Ovary (tissue), 10 donors: ENCODE measurements at places on chromosomes 12 and 14.

- no peaks in the 10 kb centered on the region for H3K27me3 ChIP-seq
- DNase-seq, result no peak
- H3K27ac ChIP-seq, result peak overlapping the region; percentile 52
- H3K36me3 ChIP-seq, result no peaks in the 10 kb centered on the region
- H3K4me3 ChIP-seq, result peak overlapping the region; percentile 1
- peaks cover 11% of the 10 kb centered on the region for H3K4me1 ChIP-seq
These were observed 164.0 kb downstream of the ETV6 start for GRCh38 chr12:11813438-11813813.

GRCh38 chr12:153080-153746 is 60.7 kb downstream of the SLC6A12 start:
- H3K27me3 ChIP-seq, result no peaks in the 10 kb centered on the region
- H3K27ac ChIP-seq, result no peak overlapping the region
- no peaks in the 10 kb centered on the region for H3K36me3 ChIP-seq
- H3K4me1 ChIP-seq, result peaks cover 5% of the 10 kb centered on the region
- no peak for DNase-seq
- no peak overlapping the region for H3K4me3 ChIP-seq

- H3K27me3 ChIP-seq, result no peaks in the 10 kb centered on the region
- no peak overlapping the region for H3K4me3 ChIP-seq
- H3K4me1 ChIP-seq, result no peaks in the 10 kb centered on the region
- DNase-seq, result no peak
- H3K27ac ChIP-seq, result no peak overlapping the region
These were observed 64.1 kb downstream of the E2F7 start for GRCh38 chr12:77001276-77001675.

DNA sequence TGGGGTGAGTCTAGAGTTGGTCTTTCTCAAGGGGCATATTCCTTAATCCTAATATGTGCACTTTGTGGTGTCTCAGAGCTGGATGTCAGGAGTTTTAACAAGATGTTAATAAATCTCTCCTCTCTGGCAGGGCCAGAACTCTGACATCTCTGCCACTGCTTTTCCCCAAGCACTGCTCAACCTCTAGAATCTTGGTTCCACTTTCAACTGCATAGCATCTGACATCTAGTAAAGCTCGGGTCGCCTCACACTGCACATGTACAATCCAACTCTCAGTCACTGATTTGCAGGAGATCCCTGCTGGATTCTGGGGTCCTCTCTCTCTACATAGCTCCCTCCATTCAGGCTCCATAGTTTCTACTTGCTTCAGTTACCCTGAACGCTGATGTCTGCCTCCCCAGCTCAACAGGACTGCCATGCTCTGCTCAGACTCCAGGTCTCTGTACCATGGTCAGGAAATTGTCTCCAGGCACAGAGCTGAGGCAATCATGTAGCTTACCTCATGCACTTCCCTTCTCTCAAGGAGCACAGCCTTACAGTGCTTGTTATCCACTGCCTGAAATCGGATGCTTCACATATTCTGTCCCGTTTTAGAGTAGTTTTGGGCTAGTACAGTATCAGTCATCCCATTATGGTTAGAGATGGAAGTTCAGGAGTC is 1.6 kb downstream of the PTCSC3 start:
- no peaks in the 10 kb centered on the region for H3K4me1 ChIP-seq
- no peak overlapping the region for H3K27ac ChIP-seq
- no peaks in the 10 kb centered on the region for H3K27me3 ChIP-seq
- no peak overlapping the region for H3K4me3 ChIP-seq
- no peak for DNase-seq

DNA sequence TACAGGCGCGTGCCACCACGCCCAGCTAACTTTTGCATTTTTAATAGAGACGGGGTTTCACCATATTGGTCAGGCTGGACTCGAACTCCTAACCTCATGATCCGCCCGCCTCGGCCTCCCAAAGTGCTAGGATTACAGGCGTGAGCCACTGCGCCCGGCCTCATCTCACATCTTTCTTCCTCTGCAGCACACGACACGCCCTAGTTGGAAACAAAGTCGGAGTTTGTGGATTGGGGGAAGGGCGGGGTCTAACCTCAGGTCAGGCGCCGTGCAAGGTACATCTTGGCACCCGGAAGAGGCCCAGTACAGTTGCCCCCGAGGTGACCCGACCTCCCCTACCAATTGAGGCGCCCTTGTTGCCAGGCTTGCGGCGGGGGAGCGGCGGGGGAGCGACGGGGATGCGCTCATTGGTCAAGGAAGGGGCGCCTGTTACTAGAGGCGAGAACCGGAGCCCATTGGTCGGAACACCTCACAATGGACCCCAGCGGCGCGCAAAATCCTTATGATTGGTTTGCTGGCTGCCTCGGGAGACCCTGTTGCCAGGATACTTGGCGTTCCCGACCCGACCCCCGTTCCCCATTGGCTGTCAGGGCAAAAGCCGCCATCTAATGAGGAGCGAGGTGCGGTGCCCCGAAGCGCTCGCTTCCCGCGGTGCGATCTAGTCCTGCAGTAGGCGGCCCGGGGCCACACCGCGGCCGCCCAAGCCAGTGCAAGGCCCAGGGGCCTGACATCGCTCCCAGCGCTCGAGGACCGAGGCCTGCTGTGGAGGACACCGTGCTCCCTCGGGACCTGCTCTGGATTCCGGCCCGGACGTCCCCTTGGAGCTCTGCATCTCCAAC is at the start of gene REC8:
REC8 (plus strand) TSS at position 659 of the 839 bp plus-strand sequence. CDS start 473 bp downstream, outside the sequence.
- H3K4me1 ChIP-seq, result peaks cover 8% of the 10 kb centered on the region
- DNase-seq, result peak; percentile 79
- H3K27me3 ChIP-seq, result no peaks in the 10 kb centered on the region
- no peak within 1 kb of the TSS for H3K27ac ChIP-seq
- peak within 1 kb of the TSS; percentile 17 for H3K4me3 ChIP-seq
- H3K36me3 ChIP-seq, result no peaks in the 10 kb centered on the region

- H3K4me3 ChIP-seq, result no peak overlapping the region
- H3K36me3 ChIP-seq, result no peaks in the 10 kb centered on the region
- no peaks in the 10 kb centered on the region for H3K4me1 ChIP-seq
- H3K27me3 ChIP-seq, result no peaks in the 10 kb centered on the region
- no peak for DNase-seq
These were observed 609.0 kb upstream of the STXBP6 start for GRCh38 chr14:25658988-25659387.

DNA sequence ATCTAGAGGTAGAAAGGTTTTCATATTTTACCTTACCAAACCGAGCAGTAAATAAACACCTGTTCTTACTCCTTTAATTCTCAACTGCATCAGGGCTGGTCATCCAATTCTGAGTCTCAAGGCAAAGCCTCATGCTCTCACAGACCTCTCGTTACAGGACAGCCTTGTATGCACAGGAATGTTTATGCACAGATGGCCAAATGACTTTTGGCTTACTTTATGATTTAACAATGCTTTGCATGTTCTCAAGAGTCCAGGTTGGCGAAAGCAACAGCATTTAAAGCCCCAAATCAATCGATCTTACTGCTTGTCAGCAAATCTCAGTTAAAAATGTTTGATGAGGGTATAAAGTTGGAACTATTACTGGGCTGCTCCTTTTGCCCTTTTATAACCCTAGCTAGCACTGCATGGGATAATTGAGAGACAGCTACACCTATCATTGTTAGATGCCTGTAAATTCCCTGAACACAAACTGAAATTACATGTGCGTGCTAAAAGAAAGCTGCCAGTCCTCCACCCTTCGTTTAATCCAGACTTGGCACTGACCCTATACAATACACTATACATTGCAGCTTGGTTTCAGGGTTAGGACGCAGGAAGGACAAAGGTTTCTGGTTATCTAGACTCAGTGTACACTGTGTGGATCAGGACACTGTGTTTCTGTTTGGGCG is 63.6 kb downstream of the TMCC3 start:
- no peak for DNase-seq
- no peaks in the 10 kb centered on the region for H3K36me3 ChIP-seq
- peaks cover 2% of the 10 kb centered on the region for H3K4me1 ChIP-seq
- H3K4me3 ChIP-seq, result no peak overlapping the region

GRCh38 chr14:66378712-66379505 is 107.3 kb upstream of the CCDC196 start:
- H3K27ac ChIP-seq, result no peak overlapping the region
- no peak overlapping the region for H3K4me3 ChIP-seq
- peaks cover 4% of the 10 kb centered on the region for H3K4me1 ChIP-seq
- no peaks in the 10 kb centered on the region for H3K36me3 ChIP-seq
- DNase-seq, result no peak

DNA sequence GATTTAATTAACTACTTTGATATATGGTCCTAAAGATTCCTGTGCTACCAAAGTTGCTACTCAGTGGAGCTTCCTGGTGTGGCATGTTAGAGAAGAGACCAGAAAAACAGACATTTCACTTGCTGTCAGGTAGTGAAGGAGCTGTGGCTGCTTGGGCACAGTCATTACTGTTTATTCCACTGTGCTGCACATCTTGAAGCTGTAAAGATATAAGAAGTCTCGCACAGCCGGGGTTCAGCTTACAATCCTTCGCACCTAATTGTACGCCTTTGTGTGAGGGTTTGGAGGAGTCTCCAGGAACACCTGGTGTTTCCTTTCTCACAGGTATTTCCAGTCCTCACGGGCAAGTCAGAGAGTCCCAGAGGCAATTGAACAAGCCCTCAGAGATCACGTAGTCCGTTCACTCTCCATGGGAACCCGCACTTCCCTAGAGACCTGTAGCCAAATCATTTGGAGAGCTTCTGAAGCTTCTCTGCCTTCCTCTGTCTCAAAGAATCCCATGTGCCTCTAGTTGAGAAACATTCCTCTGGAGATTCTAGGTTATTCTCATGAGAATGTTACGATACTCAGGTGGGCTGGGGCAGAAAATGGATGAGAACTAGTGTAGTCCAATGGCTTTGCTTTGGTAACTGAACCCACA is 4.1 kb downstream of the EVL start:
- no peak overlapping the region for H3K27ac ChIP-seq
- no peak overlapping the region for H3K4me3 ChIP-seq
- no peak for DNase-seq
- H3K36me3 ChIP-seq, result no peaks in the 10 kb centered on the region

DNA sequence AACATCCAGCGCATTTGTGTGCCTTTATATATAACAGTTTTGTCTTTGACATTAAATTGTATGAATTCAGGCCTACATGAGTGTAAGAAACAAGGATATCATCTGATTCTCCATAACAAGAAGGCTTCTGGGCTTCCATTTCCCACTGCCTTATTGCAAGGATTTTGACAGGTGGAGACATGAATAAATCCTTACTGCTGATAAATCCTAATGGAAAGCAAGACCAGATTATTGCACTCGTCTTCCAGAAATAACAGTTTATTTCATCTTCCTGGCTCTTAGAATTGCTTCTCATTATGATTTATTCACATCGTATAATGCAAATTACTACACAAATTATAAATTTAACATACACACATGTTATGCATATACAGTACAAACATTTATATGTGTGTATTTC is 348.1 kb downstream of the MDGA2 start:
- no peaks in the 10 kb centered on the region for H3K36me3 ChIP-seq
- DNase-seq, result no peak
- no peak overlapping the region for H3K27ac ChIP-seq
- H3K27me3 ChIP-seq, result no peaks in the 10 kb centered on the region
- H3K4me1 ChIP-seq, result no peaks in the 10 kb centered on the region

DNA sequence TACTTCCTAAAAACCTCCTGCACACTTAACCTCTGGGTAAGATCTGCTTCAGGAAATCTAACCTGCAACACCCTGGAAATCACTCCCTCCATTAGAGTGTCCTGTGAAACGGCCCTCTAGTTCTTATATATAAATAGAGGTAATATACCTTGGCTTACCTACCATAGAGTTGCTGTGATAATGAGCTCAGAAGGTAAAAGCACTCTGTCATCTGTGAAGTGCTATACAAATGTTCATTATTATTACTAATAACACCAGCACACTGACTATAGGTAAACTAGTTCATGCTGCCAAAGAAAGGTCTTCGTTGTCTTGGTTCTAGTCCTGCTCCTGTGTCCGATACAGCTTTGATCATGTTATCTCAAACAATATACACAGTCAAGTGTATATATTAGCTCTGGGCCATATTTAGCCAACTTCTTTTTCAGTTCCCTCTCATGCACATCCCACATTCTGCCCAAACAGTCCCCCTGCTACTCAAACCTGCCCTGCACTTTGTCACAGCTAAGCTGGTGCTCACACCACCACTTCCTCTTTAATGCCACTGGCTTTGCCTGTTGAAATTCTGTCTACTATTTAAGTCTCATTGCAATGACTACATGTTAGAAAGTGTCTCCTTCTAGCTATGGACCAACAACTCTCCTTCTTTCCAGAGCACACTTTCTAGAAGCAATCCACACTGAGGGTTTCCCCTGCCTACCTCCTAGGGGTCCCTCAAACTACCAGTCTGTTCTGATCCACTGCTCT is 5.1 kb downstream of the E2F7 start:
- no peaks in the 10 kb centered on the region for H3K27me3 ChIP-seq
- no peak overlapping the region for H3K4me3 ChIP-seq
- H3K4me1 ChIP-seq, result no peaks in the 10 kb centered on the region
- H3K27ac ChIP-seq, result no peak overlapping the region
- DNase-seq, result no peak

DNA sequence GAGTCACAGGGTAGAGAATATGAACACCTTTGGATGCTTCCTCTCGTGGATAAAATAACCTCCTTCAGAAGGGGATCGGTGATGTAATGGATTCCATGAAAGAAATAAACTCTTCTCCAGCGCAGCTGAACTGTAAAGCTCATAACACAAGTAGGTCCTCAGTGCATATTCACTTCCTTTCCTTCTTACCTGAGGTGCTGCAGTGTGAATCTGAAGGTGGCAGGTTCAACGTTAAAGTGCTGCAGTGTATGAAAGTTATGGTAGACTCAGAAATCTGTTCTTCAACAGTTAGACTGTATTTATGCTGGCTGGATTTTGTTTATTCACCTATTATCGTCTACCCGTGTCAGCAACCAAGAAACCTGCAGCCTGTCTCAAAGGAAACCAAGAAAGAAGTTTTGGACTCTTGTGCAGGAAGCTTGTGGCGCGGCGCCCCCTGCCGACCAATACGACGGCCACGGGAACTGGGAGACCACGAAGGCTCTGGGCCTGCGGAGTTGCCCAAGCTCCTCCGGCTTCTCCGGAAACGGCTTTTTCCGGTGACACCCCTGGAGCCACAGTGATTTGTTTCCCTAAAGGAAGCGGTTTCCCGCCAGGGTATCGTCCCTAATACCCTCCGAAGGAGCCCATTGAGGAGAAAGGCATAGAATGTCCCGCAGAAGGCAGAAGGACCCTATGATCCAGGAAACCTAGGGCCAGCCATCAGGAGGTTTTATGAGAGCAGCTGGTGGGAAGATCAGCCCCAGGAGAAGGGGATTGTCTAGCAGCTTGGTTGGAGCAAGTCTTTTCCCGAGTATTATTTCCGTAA is 17.6 kb upstream of the RNASE3 start:
- H3K27me3 ChIP-seq, result no peaks in the 10 kb centered on the region
- no peaks in the 10 kb centered on the region for H3K4me1 ChIP-seq
- H3K36me3 ChIP-seq, result no peaks in the 10 kb centered on the region
- H3K4me3 ChIP-seq, result no peak overlapping the region
